T-helper 22 cell (primary cell): ENCODE measurements at places on chromosomes 4 and X.

DNA sequence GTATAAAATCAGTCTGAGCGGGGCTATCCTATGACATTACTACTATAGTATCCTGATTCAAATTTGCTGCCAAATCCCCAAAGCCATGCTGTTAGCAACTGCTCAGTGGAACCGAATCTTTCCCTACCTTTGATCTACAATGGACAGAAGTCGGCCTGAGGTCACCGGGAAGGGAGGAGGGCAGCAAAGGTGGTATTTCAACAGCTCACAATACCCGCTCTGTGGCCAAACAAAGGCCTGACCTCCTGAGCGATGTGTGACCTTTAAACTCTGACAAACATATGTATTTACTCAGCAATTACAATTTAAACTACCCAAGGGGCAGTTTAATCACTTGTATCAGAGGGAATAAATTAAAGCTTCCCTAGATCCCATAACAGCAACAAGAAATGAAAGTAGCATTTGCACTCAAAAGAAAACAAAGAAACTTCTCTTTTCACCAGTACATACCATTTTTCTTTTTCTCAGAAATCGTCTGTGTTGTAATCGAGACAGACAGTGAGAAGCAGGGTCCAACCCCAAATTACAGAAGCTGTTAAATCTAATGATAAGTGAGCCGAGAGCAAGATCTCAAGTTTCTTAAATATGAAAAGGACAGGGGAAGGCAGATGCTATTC lies 11.6 kb upstream of the TMEM128 start:
- no peak for DNase-seq

- no peak for DNase-seq
Observed at GRCh38 chr4:5186271-5187064, 135.2 kb downstream of the STK32B start.

GRCh38 chr4:64489628-64490027 lies 80.4 kb upstream of the TECRL start:
- DNase-seq, result no peak

- DNase-seq, result no peak
Observed at GRCh38 chr4:153529646-153530045, 63.5 kb downstream of the TMEM131L start.

DNA sequence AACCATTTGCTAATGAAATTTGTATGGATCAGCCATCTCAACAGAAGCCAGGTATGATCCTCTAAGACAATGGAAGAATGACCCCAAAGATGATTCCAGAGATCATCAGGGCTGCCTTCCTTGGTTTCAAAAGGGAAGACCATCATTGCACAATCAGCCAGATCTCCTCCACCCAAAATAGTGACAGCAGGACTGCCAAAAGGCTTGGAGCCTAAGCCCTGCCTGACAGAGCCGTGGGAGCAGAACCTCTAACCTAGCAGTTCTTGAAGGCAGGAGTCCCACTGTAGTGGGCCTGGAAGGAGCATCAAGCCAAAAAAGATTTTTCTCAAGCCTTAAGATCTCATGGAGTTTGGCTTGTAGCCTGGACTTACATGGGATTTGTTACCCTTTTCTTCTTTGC lies 226.0 kb downstream of the RASL11B start:
- DNase-seq, result no peak
